Naive thymus-derived CD8-positive, alpha-beta T cell (primary cell): ENCODE measurements at places on chromosomes 5 and 9.

DNA sequence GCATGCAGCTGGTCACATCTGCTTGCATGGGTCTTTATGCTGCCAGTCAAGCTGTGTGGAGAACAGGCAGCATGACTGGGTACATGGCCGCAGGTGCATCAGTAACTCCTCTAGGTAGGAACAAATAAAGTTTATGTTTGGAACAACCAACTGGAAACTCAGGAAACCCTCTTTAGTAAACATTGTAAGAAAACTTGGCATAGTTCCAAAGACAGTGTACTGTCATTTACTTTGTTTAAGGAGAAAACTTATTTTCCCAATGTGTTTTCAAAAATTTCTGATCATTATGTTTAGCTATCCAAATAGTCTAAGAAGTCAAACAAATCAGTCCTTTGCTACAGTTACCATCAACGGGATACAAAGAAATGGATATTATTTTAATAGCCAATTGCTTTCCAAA, 386.0 kb downstream of the CHSY3 start:
- DNase-seq: no peak

GRCh38 chr5:7878381-7878873, 9.5 kb downstream of the MTRR start:
- no peak for DNase-seq

GRCh38 chr9:91844701-91845291, 105.2 kb downstream of the ROR2 start:
- no peak for DNase-seq

GRCh38 chr5:42875785-42876374, 64.2 kb upstream of the SELENOP start:
- no peak for DNase-seq

DNA sequence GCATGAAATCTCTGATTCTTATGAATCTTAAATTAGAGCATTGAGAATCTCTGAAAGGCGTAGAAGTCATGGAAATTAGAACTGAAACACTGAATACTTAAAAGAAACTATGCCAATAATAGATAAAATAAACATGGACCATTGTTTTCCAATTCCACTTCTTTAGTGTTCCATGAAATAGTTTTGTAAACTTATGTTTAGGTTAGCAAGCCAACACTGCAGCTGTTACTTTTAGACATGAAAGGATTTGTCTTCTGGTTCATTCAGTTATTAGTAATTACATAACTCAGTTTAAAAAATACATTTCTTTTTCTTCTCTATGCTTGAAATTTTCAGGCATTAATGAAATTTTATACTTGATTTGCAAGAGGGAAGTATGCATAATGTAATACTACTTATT, 733.4 kb upstream of the NUDT12 start:
- DNase-seq: no peak

DNA sequence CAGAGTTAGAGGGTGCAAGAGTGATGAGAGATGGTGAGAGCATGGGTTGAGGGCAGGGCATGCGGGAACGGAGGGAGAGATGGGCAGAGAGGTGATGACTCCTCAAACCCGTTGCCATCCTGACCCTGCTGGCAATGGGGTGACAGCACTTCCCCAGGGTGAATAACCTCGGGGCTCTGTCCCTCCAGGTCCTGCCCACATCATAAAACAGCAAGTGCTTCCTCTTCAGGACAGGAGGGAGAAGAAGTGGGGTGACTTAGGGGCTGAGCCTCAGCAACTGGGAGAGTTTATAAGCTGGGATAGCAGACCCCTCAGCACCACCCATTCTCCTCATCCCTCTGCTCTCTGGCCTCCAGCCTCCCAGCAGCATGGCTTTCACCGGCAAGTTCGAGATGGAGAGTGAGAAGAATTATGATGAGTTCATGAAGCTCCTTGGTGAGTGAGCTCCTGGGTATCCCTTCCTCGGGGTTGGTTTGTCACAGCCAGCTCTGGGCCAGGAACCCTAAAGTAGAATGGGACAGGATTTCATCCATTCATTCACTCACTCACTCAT, at the start of gene FABP6:
FABP6 (plus strand) TSS at position 317 of the 553 bp plus-strand sequence; CDS start at position 369, 52 bp downstream.
- DNase-seq: no peak

DNA sequence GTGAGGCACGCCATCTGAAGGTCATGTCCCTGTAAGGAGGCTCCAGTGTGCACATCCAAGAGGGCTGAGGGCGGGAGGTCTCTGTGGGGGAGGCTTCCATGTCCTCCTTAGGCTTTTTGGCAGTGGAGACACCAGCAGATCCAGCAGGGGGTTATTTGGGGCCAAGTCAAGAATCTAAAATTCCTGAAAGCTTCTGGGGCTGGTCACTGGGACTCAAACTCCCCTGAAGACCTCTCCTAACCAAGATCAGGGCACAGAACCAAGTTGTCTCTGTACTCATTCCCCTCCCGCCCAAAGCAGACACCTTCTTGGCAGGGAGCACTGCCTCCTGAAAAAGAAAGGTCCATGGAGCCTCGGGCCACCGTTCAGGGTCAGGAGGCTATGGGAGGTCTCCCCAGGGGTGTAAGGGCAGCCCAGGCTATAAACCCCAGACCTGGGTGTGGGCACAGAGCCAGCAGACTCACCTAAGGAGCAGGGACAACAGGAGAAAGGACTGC, 127.4 kb upstream of the ADRA1B start:
- no peak for DNase-seq

DNA sequence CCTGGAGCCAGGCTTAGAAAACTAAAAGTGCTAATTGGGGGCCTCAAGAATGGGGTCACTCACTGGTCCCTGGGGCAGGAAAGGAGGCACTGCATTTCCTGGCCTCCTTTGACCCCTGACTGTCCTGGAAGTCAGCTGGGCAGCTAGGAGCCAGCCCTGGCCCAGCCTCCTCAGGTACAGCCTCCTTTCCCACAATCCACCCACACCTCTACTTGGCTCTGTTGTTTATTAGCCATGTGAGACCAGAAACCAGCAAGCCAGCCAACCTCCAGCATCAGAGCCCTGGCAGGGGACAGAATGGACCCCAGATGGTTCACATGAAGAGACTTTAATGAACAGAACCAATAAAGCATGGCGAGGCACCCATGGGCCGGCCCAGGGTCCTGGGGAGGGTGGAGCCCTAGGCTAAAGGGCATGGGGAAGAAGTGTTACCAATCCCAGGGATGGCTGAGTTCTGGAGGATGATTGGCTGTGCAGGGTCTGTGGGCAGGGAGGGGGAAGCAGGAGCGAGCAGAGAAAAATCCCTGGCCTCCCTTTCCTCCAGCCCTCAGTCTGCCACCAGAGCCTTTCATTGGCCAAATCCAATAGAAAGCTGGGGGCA, 55.3 kb upstream of the ANGPTL2 start:
- DNase-seq: no peak

DNA sequence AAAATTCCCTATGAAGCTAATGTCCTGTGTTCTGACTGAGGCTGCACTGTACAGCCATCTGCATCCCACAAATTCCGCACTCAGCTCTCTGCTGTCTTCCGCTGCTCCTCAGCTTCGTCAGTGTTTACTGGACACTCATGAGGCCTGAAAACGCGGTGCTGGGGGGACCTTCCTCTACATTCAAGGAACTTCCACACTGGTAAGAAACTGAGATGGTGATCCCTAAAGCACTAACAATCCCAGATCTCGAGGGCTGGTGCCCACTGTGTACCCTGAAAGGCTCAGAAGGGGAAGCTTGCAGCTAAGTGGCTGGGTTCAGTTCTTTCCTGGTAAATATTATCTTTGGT, 117.9 kb downstream of the NRG2 start:
- no peak for DNase-seq

GRCh38 chr5:6143523-6143922, 234.8 kb downstream of the MED10 start:
- DNase-seq: no peak

GRCh38 chr5:139982157-139982974, 60.7 kb downstream of the NRG2 start:
- DNase-seq: no peak

DNA sequence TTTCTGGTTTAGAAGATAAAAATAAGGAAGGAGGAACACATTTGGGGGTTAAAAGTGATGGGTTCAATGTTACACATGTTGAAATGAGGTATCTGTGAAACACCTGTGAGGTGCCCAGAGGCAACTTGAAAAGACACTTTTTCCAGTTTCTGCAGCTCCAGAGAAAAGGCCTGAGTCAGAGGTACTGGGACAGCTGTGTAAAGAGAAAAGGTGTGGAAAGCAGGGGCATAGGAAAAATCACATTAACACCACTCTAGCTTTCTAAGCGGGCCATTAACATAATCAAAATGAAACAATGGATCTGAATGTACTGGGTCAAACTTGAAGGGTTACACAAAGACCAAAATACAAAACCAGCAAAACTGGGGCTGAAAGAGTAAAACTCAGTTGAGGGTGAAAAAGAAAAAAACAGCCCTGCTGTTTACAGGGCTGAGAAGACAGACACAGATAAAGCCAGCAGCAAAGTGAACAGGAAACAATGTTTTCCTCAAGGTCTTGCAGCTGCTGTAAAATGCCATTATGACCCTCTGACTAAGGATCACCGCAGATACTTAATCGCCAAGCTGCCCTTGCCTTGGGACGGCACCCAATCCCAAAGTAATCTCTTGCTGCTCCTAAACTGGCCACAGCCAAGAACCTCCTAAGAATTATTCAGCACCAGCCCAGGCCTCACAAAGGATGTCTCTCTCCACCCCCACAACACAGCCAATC, 104.7 kb downstream of the DROSHA start:
- no peak for DNase-seq

DNA sequence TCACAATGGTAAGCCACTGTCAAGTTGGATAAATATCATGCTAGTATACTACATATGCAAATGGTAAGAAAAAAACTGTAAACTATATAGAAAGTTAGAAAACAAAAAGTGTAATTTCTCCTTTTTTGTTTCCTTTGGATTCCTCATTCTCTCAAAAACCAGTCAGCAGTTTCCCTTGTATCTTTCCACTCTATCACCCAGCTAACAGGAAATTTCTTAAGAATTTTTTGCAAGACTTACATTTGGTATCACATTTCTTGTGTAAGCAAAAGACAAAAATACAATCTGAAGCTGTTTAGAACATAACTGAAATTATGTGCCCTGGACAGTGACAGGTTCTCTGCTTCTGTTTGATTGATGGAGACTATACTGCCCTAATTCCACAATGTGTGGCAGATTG, 25.2 kb upstream of the MSH3 start:
- no peak for DNase-seq

GRCh38 chr5:78046006-78046405, 248.5 kb downstream of the AP3B1 start:
- DNase-seq: no peak

- no peak for DNase-seq
Observed at GRCh38 chr9:108021096-108021710, 531.6 kb upstream of the KLF4 start.

GRCh38 chr9:105144076-105144475, 100.4 kb upstream of the SLC44A1 start:
- no peak for DNase-seq

GRCh38 chr9:91255327-91255726, 106.4 kb downstream of the AUH start:
- DNase-seq: no peak

- no peak for DNase-seq
Observed at GRCh38 chr9:19517202-19517942, 108.6 kb downstream of the ACER2 start.

DNA sequence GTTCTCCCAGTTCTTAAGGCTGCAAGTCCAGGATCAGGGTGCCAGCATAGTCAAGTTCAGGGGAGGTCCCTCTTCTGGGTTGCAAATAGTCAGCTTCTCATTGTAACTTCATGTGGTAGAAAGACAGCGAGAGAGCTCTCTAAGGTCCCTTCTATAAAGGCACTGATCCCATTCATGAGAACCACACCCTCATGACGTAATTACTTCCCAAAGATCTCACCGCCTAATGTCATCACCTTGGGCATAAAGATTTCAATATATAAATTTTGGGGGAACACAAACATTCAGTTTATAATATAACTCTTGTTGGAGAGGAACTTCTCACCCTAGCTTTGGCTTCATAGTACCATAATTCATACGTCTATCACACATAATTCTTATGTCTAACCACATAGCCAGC, 203.9 kb upstream of the VLDLR start:
- no peak for DNase-seq

- DNase-seq: no peak
Observed at GRCh38 chr9:134644725-134645606, 3.4 kb downstream of the COL5A1 start.

GRCh38 chr9:113538131-113538530, 74.6 kb downstream of the RGS3 start:
- DNase-seq: no peak

DNA sequence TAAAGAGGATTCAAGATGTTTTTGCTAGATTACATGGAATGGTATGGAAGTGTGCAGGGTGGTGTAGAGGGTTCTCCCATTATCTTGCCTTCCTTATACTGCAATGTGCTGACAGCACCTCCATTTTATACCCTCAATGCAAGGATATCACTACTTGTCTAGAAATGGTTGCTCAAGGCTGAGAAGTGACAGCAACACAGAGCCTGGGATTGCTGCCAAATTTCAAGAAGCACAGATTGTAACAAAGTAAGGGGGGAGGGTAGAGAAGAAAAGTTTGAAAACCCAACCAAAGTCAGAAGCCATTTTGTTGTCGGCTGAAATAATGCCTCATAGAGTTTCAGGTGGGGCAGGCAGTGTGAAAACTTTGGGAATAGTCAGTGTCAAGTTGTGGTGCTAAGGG, 29.8 kb downstream of the PCDHAC2 start:
- DNase-seq: no peak

GRCh38 chr5:105882956-105883481, 1787.7 kb downstream of the EFNA5 start:
- no peak for DNase-seq

- no peak for DNase-seq
Observed at GRCh38 chr9:15720861-15721260, 168.0 kb downstream of the CCDC171 start.

- DNase-seq: no peak
Observed at GRCh38 chr9:116156621-116157314, 3.2 kb downstream of the PAPPA start.

GRCh38 chr5:132093271-132093670, 19.7 kb downstream of the CSF2 start:
- no peak for DNase-seq

GRCh38 chr9:80789831-80790230, 899.5 kb downstream of the TLE1 start:
- DNase-seq: no peak

DNA sequence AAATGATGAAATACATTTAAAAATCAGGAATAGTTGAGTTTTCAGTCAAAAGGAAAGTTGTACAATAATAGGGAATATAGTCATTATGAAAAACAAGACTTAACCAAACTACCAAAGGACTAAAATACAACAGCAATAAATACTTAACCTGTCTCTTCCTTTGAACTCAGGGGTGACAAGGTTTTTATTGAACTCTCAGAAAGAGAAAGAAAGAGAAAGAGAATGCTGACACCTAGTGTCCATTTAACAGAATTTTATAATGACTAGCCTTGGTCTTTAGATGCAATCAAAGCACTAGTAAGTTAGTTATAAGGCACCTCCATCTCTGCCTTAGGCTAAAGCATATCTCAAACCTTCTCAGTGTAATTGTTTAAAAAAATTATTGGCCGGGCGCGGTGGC, 47.5 kb downstream of the UIMC1 start:
- peak; percentile 29 for DNase-seq

GRCh38 chr5:87081511-87082372, 185.9 kb upstream of the RASA1 start:
- peak; percentile 30 for DNase-seq
